ENCODE measurements at places on chromosomes 4 and X. TPM values are rescaled to one million over a fixed set of nuclear protein-coding genes. Genes with fewer than 3 reads are reported as not detected.

Gene ADH1A
- not detected for total RNA-seq

Gene DAPP1
- 0.31 TPM for total RNA-seq

Gene USP27X
- 13.1 TPM for total RNA-seq

Gene HOPX
- total RNA-seq = 54.5 TPM

Gene ATP2B3
- total RNA-seq = 11.6 TPM

Gene CXXC4
- 79.8 TPM for total RNA-seq

Gene VMA21
- 83.6 TPM for total RNA-seq

Gene PHOX2B
- total RNA-seq = not detected

Gene NCAPG
- total RNA-seq = 13.8 TPM

Gene SPIN2A
- total RNA-seq = 2.5 TPM

Gene ERCC6L
- total RNA-seq = 0.94 TPM

Gene BCLAF3
- 68.2 TPM for total RNA-seq

Gene OTUD6A
- not detected for total RNA-seq

Gene FBXW7
- 281 TPM for total RNA-seq

Gene CCNQ
- total RNA-seq = 15.7 TPM

Gene TRAM1L1
- total RNA-seq = 21.6 TPM

Gene JCHAIN
- not detected for total RNA-seq

All from parietal lobe (tissue), 2 donors.